ENCODE measurements at places on chromosomes 7 and 10.

GRCh38 chr10:125448596-125448995 lies 234.4 kb downstream of the TEX36 start:
- peak; percentile 6 for DNase-seq

DNA sequence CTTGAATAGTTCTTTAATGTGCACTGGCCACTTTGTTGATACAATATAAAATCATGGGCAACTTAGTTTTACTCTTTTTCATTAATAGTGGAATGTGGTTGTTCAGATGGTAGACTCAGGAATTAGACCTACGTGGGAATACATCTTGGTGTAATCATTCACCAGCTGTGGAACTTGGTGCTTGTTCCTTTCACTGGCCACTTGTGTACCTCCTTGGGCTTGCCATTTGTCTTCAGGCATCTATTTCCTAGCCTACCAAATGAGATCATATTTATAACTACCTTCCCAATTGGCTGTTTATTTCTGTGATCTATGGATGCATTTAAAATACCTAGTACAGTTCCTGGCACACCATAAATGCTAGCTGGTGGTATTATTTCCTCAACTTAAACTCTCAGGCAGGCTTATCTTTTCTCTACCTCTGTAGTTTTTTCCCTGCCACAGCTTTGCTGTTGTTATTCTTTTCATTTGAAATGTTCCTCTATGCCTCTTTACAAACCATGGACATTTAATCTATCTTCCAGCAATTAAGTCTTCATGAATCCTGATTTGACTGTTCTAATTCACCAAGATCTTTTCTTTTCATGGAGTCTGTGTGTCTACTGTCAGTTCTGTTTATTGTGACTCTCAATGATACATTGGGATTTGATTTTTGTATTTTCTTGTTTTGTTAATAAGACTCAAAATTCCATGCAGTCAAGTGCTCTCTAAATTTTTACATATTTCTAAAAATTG lies 113.0 kb downstream of the ADAM22 start:
- DNase-seq = no peak

DNA sequence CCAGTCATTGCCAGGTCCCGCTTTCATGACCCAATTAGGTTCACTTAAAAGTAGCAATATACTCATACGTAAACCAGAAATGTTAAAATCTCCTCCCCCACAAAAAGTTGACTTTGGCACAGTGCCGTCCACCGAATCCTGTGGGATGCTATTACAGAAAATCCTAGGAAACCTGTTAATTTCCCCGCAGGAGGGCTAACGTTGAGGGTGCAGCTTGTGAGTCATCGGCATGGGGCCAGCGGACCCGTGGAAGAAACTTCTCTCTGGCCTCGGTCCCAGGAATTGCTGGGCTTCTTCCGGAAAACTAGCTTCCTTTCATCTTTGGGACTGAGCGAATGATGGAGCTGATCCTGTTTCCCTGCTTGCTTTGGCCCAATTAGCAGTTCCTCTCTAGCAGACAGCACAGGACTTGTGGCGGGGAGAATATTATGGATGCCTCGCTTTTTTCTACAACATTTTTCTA lies 13.5 kb downstream of the CRYGN start:
- DNase-seq = peak; percentile 98

- DNase-seq = no peak
Measured at GRCh38 chr10:13915710-13916109, 328.9 kb downstream of the PRPF18 start.

DNA sequence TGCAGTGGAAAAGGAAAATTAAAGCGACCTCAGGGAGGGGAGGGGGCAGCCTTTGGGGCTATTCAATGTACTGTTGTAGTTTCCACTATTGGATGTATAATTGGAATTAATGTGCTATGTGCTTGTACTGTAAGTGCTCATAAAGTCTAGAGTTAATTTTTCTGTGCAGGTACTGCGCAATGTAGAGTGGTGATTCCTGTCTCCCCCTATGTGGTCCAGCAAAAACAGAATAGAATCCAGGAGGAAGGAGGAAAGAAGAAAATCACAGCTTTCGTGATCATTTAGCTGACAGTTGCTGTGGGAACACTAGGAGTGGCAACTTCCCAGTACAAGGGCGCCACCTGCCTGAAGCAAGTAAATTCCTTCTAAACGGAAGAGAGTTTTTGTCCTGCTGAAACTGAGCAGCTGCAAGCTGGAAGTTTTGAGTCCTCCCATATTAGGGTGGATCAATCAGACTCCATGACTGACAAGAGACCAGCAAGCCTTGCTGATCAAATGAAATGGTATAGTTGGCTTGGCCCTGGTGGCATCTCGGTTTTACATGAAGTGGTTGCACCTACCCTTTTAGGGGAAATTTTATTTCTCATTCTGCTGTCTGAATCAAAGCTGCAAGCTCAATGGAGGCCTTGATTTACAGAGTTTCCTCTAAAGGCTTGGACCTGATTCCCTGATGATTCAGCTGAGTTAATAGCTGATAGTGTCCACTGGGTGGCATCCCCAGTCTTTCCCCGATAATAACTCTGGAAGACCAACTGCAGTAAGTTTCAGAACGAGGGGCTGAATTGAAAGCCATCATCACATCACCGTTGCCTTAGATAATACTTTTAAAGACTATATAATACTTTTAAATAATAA lies 299.8 kb downstream of the HGF start:
- DNase-seq = peak; percentile 90

GRCh38 chr7:94875201-94875600 lies 32.2 kb upstream of the PPP1R9A start:
- DNase-seq = no peak

DNA sequence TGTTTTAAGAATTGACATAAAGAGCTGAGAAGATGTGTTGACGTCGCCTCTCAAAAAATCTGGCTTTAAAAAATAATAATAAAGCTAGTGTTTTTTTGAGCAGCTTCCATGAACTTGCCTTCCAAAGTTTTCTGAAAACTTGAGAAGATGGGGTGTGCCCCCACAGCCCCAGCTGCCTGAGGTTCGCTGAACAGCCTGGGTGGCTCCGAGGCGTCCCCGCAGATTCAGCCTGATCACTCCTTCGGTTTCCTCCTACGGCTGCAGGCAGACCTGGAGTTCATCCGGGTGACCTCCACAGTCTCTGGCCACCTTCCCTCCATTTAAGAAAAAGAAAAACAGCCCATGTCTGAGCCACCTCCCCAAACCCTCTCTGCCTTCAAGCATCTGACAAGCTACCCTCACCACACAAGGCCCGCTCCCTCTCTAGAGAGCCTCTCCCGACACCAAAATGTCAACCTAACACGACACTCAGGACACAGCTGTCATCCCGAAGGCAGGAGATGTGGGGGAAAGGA lies 177.8 kb downstream of the PTPRN2 start:
- DNase-seq = no peak
